ENCODE measurements at places on chromosomes 3 and 15. TPM values are rescaled to one million over a fixed set of nuclear protein-coding genes. Genes with fewer than 3 reads are reported as not detected.

- DNase-seq = no peak
These were observed 619.0 kb upstream of the GOLIM4 start for GRCh38 chr3:168714609-168715240.

DNA sequence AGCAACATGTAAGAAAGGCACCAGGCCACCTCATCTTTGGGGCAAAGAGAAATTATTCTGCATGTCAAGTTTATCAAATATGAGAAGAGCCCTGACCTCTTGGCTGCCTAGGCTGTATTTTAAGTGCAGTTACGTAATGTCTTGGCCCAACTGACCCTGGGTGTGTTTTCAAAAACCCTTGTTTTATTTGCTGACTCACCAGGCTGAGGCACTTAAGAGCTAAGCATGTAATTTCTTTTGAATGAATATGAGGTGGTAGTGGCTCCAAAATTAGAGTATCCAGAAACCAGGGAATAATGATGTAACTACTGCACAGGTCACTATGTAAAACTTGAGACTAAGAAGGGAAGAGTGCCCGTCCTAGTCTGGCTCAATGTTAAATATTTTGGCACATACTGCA is 24.3 kb downstream of the PGPEP1L start:
- DNase-seq = no peak

- DNase-seq = no peak
These were observed 252.6 kb downstream of the FOXP1 start for GRCh38 chr3:71330909-71331308.

GRCh38 chr3:16668776-16669545 is 63.7 kb upstream of the DAZL start:
- DNase-seq = no peak

- DNase-seq = no peak
These were observed 9.1 kb downstream of the BCL2L10 start for GRCh38 chr15:52103217-52104207.

GRCh38 chr3:188683032-188683521 is 488.7 kb upstream of the TPRG1 start:
- no peak for DNase-seq

DNA sequence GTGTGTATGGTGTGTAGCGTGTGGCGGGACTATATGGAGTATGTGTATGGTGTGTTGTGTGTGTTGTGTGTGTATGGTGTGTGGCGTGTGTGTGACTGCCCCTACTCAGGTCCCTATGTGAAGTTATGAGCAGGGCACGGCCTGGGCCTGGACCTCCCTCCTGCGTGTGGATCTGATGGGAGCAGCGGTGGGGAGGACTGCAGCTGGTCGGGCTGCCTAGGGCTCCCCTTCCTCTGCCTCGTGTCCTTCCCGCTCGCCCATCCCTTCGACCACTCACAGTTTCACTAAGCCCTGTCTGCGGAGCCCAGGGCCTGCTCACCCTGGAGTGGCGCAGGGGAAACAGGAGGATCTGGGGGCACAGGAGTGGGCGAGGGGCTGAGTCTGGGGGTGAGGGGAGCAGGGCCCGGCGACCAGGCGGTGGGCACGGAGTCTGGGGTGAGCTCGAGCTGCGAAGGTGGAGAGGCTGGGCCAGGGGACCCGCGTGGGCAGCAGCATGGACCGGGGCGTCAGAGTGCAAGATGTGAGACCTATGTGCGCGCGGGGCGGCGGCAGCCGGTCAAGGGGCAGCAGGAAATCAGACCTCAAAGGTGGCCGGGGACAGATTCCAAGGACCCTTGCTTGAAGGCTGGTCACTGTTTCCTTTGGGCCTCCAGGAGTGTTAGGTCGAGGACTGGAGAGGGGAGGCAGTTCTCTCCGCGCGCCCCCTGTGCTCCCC is 26.6 kb downstream of the GABRA5 start:
- DNase-seq = no peak

GRCh38 chr3:44568561-44568960 is 13.6 kb downstream of the ZKSCAN7 start:
- no peak for DNase-seq

The COMMD4 gene
- 53.0 TPM for total RNA-seq

DNA sequence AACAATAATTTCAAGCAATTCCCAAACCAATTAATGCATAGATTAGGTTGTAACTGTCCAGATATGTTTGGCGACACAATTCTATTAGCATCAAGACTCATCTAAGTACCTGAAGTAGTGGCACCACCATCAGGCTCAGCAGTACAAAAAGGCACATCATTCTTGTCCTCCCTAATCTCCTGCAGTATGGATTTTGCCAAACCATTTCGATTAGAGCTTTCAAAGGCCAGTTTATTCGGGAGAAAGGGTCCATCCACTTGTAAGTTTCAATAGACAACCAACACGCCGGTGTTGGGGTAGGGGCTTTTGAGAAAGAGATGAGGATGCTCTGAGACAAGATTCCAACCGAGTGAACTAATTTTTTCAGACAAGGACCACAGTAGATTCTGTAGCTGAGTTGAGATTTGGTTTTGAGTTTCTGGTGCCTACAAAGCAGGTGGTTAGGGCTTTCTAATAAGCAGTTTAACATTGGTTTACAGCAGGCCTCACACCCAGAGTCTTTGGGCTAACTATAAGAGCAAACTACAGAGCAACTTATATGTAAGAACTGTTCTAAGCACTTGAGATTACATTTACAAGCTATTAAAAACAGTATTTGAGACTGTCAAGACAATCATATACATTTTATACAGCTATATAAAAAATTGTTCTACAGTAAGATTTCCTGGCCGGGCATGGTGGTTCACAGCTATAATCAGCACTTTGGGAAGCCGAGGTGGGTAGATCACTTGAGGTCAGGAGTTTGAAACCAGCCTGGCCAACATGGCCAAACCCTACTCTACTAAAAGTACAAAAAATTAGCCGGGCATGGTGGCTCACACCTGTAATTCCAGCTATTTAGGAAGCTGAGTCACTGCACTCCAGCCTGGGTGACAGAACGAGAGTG is 4.5 kb downstream of the RPL22L1 start:
- no peak for DNase-seq

The COL6A5 gene
- not detected for total RNA-seq
